ENCODE measurements at places on chromosomes 3 and 15. TPM values are rescaled to one million over a fixed set of nuclear protein-coding genes. Genes with fewer than 3 reads are reported as not detected.

DNA sequence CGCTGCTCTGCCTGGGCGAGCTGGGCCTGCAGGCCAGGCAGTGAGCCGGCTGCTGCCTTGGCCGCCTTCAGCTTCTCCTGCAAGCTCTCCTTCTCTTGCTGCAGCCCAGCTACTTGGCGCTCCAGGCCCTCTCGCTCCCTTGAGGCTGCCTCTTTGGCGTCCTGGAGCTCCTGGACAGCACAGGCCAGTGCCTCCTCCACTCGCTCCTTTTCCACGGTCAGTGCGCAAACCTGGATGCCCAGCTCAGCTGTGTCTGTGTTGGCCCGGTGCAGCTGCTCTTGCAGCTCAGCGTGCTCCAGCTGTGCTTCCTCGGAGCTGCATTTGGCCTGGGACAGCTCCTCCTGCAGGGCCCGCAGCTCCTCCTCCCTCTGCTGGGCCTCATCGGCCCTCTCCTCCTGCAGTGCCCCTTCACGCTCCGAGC lies 23.1 kb downstream of the CXCR6 start:
- no peak for DNase-seq

DNA sequence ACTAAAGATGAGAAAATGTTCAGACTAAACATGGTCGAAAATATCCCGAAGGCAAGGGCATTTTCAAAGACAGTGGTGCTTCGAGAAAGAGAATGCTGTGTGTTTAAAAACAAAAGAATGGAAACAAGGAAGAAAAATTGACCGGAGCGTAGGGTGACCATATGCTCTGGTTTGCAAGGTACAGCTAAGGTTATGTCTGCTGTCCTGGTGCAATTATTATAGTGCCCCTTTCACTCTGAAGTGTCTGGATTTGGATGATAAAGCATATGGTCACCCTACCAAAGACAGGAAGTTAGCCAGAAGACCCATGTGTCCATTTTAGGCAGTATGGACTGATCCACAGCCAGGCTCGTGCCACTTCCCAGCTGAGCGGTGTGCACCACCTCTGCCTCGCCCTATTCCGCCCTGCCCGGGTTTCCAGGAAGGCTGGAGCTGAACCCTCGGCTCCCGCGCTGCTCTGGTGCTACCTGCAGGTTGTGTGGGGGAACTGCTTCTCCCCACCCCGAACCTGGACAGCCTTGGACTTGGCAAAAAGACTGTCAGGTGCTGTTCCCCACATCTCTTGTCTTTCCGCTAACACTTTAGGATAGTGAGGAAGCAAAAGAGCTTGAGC lies 25.2 kb downstream of the GOLGA6D start:
- no peak for DNase-seq

CIDEC gene
- total RNA-seq = 880 TPM

DNA sequence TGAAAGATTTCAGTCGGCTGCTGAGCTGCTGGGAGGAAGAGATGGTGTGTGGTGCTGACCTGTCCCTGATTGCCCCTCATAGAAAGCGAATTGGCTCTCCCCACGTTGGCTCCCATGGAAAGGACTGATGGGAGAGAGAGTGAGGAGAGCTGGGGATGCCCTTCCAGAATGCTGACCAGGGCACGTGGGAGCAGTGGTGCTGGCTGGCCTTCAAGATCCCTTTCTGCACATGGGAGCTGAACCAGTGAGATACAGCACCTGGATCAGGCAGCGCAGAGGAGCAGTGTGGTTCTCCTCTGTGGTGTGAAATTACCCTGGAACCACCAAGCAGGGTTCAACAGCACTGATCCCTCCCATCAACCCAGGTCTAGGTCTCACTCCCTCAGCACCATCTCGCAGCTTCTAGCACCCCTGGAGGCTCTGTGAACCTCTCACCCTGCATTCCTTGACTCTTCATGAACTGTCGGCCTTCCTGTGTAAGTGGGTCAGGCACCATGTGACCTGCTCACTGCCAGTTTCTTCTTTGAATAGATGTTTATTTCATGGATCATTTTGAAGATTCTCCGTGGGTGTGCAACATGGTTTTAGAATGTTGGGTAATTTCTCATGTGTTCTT lies 55.7 kb downstream of the CACNA1D start:
- DNase-seq = no peak

GRCh38 chr3:73379465-73379864 lies 245.3 kb downstream of the PDZRN3 start:
- no peak for DNase-seq

Data from mesenteric fat pad (tissue), 1 donor.